ENCODE measurements at places on chromosomes 7 and 10. TPM values are rescaled to one million over a fixed set of nuclear protein-coding genes. Genes with fewer than 3 reads are reported as not detected.

DNA sequence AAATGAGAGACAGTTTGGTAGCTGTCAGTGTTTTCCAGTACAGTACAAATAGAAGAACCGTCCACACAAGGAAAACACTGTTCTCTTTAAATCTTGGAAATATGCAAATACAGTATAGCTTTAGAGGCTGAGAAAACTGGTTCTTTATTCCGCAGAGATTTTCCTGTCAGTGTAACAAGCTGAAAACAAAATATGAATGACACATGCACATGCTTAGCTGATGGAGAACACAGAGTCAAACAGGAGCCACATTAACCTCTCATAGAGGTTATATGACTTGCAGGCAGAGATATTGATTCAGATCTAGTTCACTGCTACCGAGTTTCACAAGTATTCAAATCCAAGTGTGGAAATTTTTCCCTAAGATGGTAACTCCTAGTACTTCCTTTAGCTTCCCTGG is 135.2 kb upstream of the C1QL3 start:
- no peaks in the 10 kb centered on the region for H3K4me1 ChIP-seq
- no peak overlapping the region for H3K27ac ChIP-seq
- DNase-seq: no peak

GRCh38 chr7:150307129-150307528 is 16.0 kb upstream of the LRRC61 start:
- no peak overlapping the region for H3K27ac ChIP-seq
- peaks cover 4% of the 10 kb centered on the region for H3K4me1 ChIP-seq
- no peak overlapping the region for H3K4me3 ChIP-seq
- H3K27me3 ChIP-seq: no peaks in the 10 kb centered on the region
- DNase-seq: no peak

DNA sequence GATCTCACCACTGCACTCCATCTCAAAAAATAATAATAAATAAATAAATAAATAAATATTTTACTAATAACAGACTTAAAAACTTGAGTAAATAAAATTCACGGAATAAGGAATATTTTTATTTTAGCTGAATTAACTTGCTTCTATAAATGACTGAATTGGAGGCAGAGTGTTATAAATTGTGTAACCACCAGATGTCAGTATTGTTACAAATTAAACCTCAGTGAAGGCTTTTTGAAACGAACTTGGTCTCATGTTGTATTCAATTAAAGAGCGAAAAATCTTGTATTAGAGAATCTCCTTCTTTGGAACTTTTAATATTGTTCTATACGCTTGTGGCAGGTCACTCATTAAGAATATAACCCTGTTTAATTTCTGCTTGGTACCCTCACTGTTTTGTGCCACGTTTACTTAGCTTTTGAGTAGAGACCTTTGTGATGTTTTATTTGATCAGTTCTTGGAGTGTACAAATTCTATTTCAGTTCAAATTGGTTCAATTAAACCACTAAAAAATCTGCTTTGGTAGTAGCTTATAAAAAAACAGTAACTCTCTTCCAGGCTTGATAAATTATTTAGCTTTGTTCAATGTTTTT is 45.6 kb upstream of the SCIN start:
- H3K4me1 ChIP-seq: no peaks in the 10 kb centered on the region
- no peaks in the 10 kb centered on the region for H3K36me3 ChIP-seq
- H3K27ac ChIP-seq: no peak overlapping the region
- no peak overlapping the region for H3K4me3 ChIP-seq
- no peak for DNase-seq

DNA sequence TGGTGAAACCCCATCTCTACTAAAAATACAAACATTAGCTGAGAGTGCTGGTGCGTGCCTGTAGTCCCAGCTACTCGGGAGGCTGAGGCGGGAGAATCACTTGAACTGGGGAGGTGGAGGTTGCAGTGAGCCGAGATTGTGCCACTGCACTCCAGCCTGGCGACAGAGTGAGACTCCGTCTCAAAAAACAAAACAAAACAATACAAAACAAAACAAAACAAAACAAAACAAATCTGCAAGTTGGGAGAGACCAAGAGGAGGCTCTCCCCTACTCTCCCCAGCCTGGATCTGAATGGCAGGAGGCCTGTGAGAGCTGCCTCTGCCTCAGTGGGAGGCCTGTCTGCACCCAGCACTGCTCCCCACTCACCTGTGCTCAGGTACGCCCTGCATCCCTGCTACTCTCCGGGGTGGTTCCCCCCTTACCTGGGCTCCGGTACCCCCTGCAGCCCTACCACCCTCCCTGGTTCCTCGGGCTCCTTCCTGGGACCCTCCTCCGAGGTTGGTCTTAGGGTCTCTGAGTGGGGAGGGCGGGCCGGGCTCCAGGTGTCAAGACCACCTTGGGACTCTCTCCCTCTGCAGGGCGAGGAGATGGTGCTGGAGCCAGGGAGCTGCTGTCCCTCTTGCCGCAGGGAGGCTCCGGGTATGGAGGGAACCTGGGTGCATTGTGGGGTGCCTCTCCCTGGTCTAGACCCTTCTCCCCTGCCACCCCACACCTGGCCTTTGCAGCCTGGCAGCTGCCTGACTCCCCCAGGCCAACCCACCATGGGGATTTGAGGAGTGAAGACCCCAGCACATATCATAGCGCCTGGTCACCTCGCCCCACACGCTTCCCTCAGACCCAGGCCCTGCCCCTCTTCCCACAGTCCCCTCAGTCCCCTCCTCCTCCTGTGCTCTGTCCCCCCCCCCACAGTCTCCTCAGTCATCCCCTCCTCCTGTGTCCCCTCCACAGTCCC is 9.5 kb upstream of the ZNF862 start:
- no peak overlapping the region for H3K27ac ChIP-seq
- no peaks in the 10 kb centered on the region for H3K27me3 ChIP-seq
- H3K36me3 ChIP-seq: no peaks in the 10 kb centered on the region
- DNase-seq: peak; percentile 52
- no peak overlapping the region for H3K4me3 ChIP-seq

DNA sequence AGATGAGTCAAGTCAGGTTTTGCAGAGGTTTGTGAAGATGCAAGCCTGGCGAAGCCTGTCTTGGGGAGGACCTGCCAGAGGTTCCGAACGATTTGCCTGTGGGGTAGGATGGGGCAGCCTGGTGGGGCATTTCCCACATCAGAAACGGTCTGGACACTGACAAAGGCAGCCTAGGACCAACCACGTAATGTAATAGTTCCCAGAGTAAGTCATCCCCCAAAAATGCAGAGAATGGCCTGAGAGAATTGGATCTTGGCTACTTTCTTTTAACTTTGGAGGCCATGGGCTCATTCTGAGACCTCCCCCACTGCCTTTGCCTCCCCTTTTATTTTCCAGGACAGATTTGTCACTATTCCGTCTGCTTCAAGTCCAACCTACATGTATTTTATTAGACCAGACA is 168.9 kb upstream of the SH2B2 start:
- H3K4me3 ChIP-seq: no peak overlapping the region
- H3K27ac ChIP-seq: no peak overlapping the region
- peaks cover 46% of the 10 kb centered on the region for H3K36me3 ChIP-seq
- no peaks in the 10 kb centered on the region for H3K27me3 ChIP-seq

DNA sequence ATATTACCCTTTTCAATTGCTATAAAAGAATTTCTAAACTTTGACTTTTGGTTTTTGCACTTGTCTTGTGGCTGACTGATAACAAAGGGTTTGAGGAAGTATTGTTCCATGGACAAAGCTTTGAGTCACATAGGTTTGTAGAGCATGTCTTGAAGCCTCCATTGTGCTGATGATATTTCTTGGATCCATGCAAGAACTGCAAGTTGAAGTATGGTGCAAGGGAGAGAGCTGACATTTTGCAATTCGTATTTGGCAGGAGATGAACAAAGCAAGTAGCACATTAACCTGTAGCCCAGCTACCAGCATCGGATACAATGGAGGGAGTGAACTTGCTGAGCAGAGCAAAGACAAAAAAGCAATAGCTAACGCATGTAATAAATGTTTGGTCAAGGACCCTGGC is 23.4 kb downstream of the MGAM2 start:
- no peak overlapping the region for H3K4me3 ChIP-seq
- H3K36me3 ChIP-seq: no peaks in the 10 kb centered on the region
- H3K27ac ChIP-seq: no peak overlapping the region
- H3K27me3 ChIP-seq: no peaks in the 10 kb centered on the region

GRCh38 chr10:34049887-34050286 is 715.4 kb upstream of the NRP1 start:
- no peaks in the 10 kb centered on the region for H3K27me3 ChIP-seq
- H3K27ac ChIP-seq: no peak overlapping the region
- no peak overlapping the region for H3K4me3 ChIP-seq
- no peak for DNase-seq

DNA sequence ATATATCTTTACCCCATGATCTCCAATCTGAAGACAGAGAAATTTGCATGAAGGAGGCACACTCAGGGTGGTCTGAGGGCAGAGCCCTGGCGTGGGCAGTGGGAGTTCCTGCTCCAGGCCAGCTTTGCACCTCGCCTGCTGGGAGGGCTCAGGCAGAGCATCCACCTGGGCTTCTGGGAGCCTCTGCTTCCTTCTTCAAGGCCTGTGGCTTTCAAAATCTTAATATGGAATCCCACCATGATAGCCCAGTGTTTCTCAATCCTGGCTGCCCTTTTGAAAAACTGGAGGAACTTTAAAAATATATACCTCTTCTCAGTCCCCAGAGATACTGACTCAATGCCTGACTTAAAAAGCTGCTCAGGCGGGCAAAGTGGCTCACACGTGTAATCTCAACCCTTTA is 36.7 kb upstream of the PSAP start:
- DNase-seq: no peak
- H3K4me1 ChIP-seq: peaks cover 2% of the 10 kb centered on the region
- H3K27ac ChIP-seq: peak overlapping the region; percentile 74

HOXA6 gene
- total RNA-seq: 6.5 TPM

DNA sequence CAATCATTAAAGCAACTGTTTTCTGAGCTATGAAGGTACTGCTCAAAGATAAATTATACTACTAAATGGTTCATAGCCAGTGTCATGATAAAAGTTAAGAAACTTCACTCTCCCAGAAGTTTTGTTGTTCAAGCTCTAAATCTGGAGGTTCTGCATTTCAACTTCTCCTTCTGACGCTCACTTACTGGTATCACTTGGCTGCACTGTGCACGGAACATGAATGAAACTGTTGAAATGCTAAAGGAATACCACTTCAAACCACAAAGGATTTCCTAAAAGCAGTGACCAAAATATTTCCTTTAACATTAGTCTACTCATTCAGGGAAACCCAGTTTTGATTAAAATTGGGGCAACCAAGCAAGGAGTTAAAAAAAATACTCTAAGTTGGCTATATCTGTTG is 93.6 kb downstream of the UBE2H start:
- no peaks in the 10 kb centered on the region for H3K27me3 ChIP-seq
- DNase-seq: no peak
- no peaks in the 10 kb centered on the region for H3K36me3 ChIP-seq
- H3K4me3 ChIP-seq: no peak overlapping the region
- H3K4me1 ChIP-seq: peaks cover 68% of the 10 kb centered on the region

ECHS1 gene
- 55.8 TPM for total RNA-seq

DNA sequence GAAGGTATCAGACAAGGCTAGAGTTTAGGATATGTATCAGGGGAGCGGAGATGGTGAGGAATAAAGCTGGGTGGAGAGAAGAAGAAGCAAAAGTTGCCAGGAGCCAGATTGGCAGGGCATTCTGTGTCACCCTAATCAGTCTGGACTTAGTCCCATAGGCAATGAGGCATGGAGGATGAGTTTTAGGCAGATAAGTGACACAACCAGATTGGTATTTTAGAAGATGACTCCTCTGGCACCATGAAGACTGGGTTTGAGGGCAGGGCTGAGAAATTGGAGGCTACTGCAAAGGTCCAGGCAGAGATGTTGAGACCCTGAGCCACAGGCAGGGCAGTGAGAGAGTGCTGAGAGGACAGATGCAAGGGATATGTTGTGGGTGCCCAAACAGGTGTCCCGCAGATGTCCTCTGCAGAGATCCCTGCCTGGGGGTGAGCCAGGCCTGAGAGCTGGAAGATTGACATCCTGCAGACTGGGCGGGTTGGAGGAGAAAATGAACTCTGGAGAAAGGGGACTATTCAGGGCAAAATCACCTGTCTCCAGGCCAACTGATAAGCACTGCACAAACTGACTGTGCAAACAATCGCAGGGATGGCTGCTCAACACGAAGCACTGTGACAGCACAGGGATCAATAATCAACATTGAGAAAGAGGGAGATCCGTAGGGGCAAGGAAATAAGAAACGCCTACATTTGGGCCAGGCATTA is 11.9 kb upstream of the HABP2 start:
- H3K36me3 ChIP-seq: no peaks in the 10 kb centered on the region
- H3K4me3 ChIP-seq: no peak overlapping the region
- no peaks in the 10 kb centered on the region for H3K27me3 ChIP-seq
- no peaks in the 10 kb centered on the region for H3K4me1 ChIP-seq

AGAP5 gene
- total RNA-seq: 9.8 TPM

GRCh38 chr7:2969398-2970306 is 74.0 kb downstream of the CARD11 start:
- no peaks in the 10 kb centered on the region for H3K36me3 ChIP-seq
- H3K27me3 ChIP-seq: no peaks in the 10 kb centered on the region
- DNase-seq: no peak

AZGP1 gene
- 87.7 TPM for total RNA-seq

- no peaks in the 10 kb centered on the region for H3K36me3 ChIP-seq
- no peak overlapping the region for H3K27ac ChIP-seq
- no peaks in the 10 kb centered on the region for H3K4me1 ChIP-seq
- no peak overlapping the region for H3K4me3 ChIP-seq
- no peaks in the 10 kb centered on the region for H3K27me3 ChIP-seq
- DNase-seq: no peak
These were observed 13.0 kb downstream of the ANTXRL start for GRCh38 chr10:46299536-46300369.

GRCh38 chr10:3152566-3152935 is 20.0 kb downstream of the PITRM1 start:
- DNase-seq: no peak
- H3K4me1 ChIP-seq: no peaks in the 10 kb centered on the region
- no peak overlapping the region for H3K4me3 ChIP-seq
- peaks cover 97% of the 10 kb centered on the region for H3K36me3 ChIP-seq
- no peaks in the 10 kb centered on the region for H3K27me3 ChIP-seq

GRCh38 chr7:11620406-11621253 is 211.4 kb downstream of the THSD7A start:
- no peaks in the 10 kb centered on the region for H3K27me3 ChIP-seq
- DNase-seq: no peak
- H3K4me3 ChIP-seq: no peak overlapping the region
- no peaks in the 10 kb centered on the region for H3K36me3 ChIP-seq

WIPF3 gene
- total RNA-seq: 0.67 TPM

ADCY1 gene
- total RNA-seq: 3.9 TPM

TLX1 gene
- total RNA-seq: not detected

DNA sequence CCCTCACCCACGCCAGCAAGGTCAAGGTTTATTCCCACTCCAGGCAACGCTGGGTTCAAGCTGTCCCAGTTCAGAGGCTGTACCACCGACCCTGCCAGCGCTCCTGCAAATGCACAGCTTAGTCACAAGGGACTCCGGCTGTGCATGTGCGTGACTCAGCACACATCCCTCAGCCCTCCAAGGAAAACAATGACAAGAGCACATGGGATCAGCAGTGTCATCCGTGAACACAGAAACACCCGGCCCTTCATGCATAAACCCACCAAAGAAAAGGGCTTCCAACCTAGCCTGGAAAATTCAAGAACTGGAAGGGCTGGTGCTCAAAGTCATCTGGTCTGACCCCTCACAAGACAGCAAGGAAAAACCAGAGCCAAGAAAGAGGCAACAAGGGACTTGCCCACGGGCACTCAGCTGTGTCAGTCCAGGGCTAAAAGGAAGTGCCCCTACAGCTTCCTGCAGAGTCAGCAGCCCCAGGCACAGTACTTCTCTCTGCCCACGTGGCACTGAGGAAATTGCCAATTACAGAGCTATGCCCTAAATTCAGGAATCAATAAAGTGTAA is 106.1 kb downstream of the KCNMA1 start:
- no peaks in the 10 kb centered on the region for H3K36me3 ChIP-seq
- no peak overlapping the region for H3K27ac ChIP-seq
- peaks cover 4% of the 10 kb centered on the region for H3K4me1 ChIP-seq
- no peak for DNase-seq

- H3K4me1 ChIP-seq: peaks cover 4% of the 10 kb centered on the region
- H3K27me3 ChIP-seq: no peaks in the 10 kb centered on the region
- DNase-seq: no peak
- no peak overlapping the region for H3K4me3 ChIP-seq
These were observed 63.2 kb upstream of the PODXL start for GRCh38 chr7:131619336-131620305.
